Right kidney (tissue), 9 donors: ENCODE measurements at places on chromosomes 2 and 18.

DNA sequence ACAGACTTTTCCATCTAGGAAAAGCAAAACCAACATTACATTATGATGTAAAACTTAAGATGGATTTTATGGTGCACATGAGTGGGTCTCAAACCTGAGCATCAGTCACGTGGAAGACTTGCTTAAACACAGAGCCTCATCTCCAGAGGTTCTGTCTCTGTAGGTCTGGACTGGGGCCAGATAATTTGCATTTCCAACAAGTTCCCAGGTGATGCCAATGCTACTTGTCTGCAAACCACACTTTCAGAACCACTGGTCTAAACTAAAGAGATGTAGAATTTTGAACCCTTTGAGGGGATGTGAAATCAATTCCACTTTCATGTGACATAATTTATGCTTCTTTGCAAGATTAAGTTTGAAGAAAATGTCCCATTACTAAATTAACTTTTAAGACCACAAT lies 522.8 kb downstream of the MBD2 start:
- no peak for DNase-seq

DNA sequence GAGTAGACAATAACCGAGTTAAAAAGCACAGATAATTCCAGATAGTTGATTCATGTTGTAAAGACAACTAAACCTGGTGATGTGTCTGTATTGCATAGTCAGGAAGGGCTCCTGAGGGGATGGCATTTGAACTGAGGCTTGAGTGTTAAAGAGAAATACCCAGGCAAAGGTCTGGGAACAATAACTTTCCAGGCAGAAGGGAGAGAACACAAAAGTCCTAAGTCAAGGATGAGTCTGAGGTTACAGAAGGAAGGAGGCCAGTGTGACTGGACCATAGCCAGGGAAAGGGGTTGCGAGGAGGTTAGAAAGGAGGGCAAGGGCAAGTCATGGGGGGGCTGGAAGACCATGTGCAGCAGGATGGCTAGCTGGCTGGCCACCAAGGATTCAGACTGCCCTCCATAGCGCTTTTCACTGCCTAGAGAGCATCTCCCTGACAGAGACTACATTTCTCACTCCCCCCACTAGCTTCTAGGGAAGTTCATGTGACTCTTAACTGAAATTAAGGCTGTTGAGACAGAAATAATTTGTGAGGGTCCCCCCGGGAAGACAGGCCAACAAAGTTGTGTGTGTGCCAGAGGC lies 135.5 kb upstream of the CREB1 start:
- no peak for DNase-seq

GRCh38 chr2:119179991-119180390 lies 21.4 kb upstream of the C1QL2 start:
- no peak for DNase-seq

DNA sequence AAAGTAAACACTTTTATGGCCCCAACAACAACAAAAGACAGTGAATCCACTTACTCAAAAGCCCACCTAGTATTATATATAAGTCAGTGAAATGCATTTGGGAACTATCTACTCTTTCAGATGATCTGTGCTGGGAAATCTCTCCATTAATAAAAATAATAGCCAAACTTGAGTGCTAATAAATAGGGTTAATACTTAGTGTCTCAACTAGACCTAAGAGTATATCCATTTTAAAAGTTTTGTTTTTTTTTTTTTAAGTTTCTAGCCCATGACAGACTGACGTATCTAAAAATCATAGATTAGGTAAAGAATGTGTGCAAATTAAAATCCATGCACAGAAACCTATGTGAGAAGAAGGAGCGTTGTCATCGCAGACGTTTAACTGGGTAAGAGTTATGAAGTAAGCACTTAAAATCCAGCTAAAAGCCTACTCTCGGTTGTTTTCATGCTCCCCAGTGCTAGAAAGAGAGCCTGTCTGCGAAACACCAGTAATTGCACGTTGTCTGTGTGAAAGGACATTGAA lies 83.4 kb upstream of the PELI1 start:
- DNase-seq: no peak

DNA sequence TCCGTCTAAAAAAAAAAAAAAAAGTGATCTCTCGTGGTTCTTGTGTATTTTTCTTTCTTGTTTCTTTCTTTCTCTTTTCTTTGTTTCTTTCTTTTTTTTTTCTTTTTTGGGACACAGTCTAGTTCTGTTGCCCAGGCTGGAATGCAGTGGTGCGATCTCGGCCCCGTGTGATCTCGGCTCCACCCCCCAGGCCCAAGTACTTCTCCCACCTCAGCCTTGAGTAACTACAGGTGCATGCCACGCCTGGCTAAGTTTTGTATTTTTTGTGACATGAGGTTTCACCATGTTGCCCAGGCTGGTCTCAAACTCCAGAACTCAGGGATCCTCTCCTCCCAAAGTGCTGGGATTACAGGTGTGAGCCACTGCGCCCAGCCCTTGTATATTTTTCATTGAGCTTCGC lies 91.4 kb downstream of the TMEM237 start:
- no peak for DNase-seq

DNA sequence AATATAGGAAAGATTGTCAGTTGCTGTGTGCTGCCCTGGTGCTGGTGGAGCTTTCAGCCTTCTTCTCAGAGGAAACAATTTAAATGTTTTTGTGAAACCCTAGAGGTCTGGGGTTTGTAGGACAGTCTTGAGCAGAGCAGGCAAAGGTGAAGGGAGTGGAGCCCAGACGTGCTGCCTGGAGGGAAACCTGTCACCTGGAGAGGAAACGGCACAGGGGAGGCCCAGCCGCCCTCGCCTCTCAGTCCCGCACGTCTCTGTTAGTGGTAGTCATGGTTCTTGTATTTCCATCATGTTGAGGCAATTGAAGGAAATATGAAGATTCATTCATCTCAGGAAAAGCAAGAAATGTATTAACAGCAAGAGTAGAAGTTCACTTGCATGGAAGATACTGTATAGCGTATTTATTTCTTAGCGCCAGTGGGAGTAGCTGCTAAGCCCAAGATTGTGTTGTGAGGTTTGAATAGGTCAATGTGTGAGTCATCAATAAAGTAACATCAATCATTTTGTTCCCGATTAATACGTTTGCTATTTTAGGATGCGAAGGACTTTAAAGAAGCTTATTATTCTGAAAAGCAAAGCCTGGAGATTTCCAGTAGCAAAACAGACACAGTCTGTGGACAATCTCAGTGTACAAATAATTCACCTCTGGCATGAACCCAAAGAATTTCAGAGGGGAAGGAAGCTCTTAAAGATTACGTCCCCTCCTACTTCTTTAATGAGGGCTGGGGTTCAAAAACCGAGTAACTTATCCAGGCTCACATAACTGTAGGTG lies 70.4 kb downstream of the LRRFIP1 start:
- DNase-seq: no peak

DNA sequence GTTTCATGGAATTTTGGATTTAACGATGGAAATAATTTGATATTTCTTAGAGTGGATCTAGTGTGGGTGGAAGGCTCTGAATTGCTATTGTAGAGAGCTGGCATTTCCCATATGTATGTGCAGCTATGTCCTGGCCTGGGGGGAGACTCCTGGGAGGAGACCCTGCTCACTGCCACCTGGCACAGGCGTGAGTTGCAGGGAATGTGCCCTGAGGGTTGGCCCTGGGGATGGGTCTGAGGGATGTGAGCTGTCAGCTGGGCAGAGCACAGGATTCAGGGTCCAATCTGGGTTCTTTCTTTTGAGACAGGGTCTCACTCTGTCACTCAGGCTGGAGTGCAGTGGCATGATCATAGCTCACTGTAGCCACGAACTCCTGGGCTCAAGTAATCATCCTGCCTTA lies 120.2 kb downstream of the CLIP4 start:
- no peak for DNase-seq

GRCh38 chr2:929925-930324 lies 20.7 kb upstream of the SNTG2 start:
- DNase-seq: no peak

DNA sequence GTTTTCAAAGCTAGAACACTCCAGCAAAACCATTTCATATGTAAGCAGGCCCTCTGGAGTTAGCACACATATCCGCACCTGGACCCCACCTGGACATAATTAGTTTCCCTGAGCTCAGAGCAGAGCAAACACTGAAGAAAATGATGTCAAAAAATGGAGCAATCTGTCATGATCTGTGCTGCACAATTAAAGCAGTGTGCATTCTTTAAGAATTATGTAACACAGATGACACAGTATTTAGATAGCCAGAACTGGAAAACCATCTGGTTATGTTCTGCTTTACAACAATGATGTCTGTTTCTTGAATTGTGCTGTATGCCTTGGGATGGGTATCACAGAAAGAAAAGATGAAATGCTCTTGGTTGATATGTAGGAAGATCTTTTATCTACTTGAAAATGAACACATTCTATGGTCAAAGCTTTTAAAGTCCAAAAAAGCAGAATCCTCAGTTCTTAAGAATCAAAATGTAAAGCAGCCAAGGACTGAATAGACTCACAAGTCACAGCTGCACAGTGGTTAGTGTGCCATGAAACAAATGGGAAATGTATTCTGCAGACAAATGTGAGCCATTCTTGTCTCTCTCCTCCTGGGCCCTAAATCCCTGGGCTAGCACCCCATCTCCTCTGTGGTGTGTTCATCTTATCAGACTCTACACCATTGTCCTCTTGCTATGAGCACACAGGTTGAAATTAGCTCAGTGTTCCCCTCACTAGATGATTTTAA lies 36.8 kb downstream of the HRH4 start:
- DNase-seq: no peak

GRCh38 chr2:31107591-31108300 lies 30.5 kb downstream of the GALNT14 start:
- no peak for DNase-seq

DNA sequence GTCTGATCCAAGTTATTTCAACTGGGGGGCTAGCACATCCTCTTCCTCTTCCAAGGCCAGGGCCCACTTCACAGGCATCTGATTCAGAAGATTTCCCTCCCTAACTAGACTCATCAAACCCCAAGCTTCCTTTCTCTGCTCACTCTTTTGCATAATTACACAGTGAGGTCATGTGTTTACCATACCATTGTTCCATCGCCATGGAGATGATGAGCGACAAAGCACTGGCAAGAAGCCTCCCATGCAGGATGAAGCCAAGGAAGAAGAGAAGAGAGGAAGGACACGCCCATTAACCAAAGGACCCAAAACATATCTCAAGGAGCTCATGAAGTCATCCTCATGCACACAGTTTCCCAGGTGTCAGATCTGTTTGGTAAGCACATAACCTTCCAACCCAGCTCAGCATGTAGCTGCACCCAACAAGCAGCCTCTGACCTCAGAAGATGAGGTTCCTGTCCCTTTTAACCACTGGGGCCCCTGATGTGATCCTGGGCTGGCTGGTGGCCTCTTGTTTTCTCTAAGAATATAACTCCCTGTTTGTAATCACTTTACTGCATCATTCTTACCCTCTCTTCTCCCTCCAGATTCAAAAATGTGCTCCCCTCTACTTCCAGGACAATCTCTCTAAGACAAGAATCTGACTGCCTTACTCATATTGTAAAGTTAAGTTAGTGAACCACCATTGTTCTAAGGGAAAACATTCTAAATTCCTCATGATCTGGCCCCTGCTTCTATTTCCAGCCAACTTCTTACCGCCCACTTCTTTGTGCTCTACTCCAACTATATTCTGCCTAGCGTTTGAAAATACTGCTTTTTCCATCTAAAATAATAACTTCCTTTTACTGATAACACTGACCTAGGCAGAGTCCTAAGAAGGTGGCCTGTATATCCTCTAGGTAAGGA lies 190.1 kb downstream of the TTC32 start:
- DNase-seq: no peak

GRCh38 chr2:125386074-125386473 lies 1269.9 kb upstream of the GYPC start:
- no peak for DNase-seq

GRCh38 chr2:121287146-121287798 lies 2.3 kb upstream of the TFCP2L1 start:
- DNase-seq: no peak

DNA sequence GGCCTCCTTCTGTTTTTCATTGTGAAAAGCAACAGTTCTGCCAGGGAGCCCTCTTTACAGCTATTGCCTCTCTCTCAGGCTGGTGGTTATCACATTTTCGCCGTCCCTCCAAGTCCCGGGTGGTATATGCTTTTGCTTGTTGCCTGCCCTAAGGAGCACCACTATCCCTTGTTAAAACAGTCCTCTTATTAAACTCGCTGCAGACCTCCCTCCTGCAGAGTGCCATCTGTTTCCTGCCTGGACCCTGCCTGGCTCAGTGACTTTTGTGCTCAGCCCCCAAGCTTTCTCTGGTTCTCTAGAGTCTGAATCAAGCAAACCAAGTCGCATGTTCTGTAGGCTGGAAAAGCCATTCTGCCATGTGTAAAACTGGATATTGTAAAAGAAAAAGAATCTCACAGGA lies 72.1 kb upstream of the FHL2 start:
- DNase-seq: no peak

GRCh38 chr18:34661464-34662087 lies 48.5 kb upstream of the DTNA start:
- peak; percentile 10 for DNase-seq

DNA sequence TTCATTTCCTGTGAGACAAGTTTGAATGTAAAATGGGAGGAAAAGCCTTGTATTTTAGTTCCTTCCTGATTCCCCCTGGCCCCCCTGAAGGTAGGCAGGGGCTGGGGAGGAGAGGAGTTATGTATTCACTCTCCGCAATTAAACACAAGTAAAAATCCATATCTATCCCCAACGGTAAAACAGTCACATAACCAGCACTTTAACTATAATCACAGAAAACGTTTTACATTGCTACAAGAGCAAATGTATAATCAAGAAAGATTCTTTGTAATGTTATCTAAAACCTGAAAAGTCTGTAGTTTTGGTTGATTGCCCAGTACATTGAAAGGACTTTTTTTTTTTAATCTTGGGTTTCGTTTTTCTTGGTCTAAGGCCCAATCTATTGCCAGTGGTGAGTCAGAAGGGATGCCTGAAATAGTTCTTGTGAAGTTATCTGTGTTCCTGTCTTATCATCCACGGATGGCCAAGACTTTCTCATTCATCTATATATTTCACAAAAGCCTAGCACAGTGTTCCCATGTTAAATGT lies 34.5 kb upstream of the CCNYL1 start:
- no peak for DNase-seq

- DNase-seq: no peak
These were observed 69.4 kb downstream of the TXNL1 start for GRCh38 chr18:56568986-56569385.

DNA sequence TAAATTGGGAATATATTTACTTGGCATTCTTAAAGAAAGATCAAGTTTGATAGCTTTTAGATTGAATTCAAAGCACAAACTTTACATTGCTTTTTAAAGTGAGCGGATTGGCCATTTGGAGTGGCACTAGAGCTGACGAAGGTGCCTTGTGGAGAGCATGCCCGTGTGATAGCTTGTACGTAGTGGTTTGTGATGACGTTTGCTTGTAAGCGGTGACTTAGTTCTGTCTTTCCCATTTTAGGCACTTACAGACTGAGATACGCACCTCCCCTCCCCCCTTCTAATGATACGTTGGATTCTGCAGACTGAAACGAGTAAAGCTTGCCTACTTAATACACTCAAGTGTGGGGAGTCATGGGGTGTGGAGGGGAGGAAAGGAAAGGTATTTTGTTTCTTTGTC lies 53.4 kb downstream of the ZCCHC2 start:
- DNase-seq: no peak
